ENCODE measurements at places on chromosomes 4 and X. TPM values are rescaled to one million over a fixed set of nuclear protein-coding genes. Genes with fewer than 3 reads are reported as not detected.

Gene PDCL2
- total RNA-seq = not detected

Gene CT45A9
- total RNA-seq = not detected

Gene NALF2
- total RNA-seq = not detected

Gene AADAT
- total RNA-seq = 2.1 TPM

Gene REPS2
- total RNA-seq = 7.8 TPM

Gene HOPX
- total RNA-seq = 15.7 TPM

Gene KCTD8
- total RNA-seq = not detected

Gene BCLAF3
- 8.9 TPM for total RNA-seq

Gene RADX
- 1.0 TPM for total RNA-seq

Gene CLGN
- total RNA-seq = 1.0 TPM

Gene TMEM175
- total RNA-seq = 18.3 TPM

Gene AFM
- not detected for total RNA-seq

Gene MAOA
- 1.6 TPM for total RNA-seq

Gene RAB41
- not detected for total RNA-seq

Gene ATG4A
- total RNA-seq = 18.3 TPM

Gene OPRPN
- not detected for total RNA-seq

Gene ARR3
- total RNA-seq = not detected

Gene TMEM31
- total RNA-seq = not detected

Gene GAGE2A
- total RNA-seq = not detected

Gene CT45A10
- not detected for total RNA-seq

Gene CCDC160
- total RNA-seq = under 0.01 TPM

Gene HSFX4
- total RNA-seq = not detected

Gene KIAA1210
- not detected for total RNA-seq

Gene SLC49A3
- 4.2 TPM for total RNA-seq

Gene XAGE1A
- not detected for total RNA-seq

Gene SNX12
- total RNA-seq = 37.6 TPM

Gene ARMCX1
- 91.3 TPM for total RNA-seq

Gene H2BW2
- total RNA-seq = not detected

Gene IL2RG
- total RNA-seq = 1.0 TPM

Gene ARHGAP24
- 61.1 TPM for total RNA-seq

Gene FAM47B
- total RNA-seq = not detected

Gene CTAG1B
- not detected for total RNA-seq

Gene RIPPLY1
- total RNA-seq = not detected

Gene NLGN3
- total RNA-seq = 1.0 TPM

Gene CDS1
- 0.52 TPM for total RNA-seq

Gene PPP1R2C
- not detected for total RNA-seq

Gene PGRMC1
- 89.8 TPM for total RNA-seq

Gene MMRN1
- total RNA-seq = 9.4 TPM

Gene PRDM8
- 1.6 TPM for total RNA-seq

Gene SYAP1
- 12.0 TPM for total RNA-seq

Gene SPP1
- 156 TPM for total RNA-seq

Gene BMP15
- total RNA-seq = not detected

Gene PDE6B
- total RNA-seq = 8.9 TPM

Gene C4orf51
- total RNA-seq = not detected

Gene EREG
- not detected for total RNA-seq

Gene CISD2
- 21.9 TPM for total RNA-seq

Gene NMU
- not detected for total RNA-seq

Gene ZCCHC12
- 1.0 TPM for total RNA-seq

Gene GUCY1A1
- total RNA-seq = 19.8 TPM

Gene PPP2R2C
- total RNA-seq = not detected

Gene VSIG4
- 37.1 TPM for total RNA-seq

Gene BTC
- total RNA-seq = 3.1 TPM

Gene ANKRD50
- 77.8 TPM for total RNA-seq

Gene TMSB15C
- total RNA-seq = 7.8 TPM

Data from skeletal muscle tissue (tissue), 5 donors.